Tibial artery (tissue), 4 donors: ENCODE measurements at places on chromosomes 1 and 21.

GRCh38 chr1:6073480-6074053, 27.9 kb downstream of the KCNAB2 start:
- no peak for DNase-seq

DNA sequence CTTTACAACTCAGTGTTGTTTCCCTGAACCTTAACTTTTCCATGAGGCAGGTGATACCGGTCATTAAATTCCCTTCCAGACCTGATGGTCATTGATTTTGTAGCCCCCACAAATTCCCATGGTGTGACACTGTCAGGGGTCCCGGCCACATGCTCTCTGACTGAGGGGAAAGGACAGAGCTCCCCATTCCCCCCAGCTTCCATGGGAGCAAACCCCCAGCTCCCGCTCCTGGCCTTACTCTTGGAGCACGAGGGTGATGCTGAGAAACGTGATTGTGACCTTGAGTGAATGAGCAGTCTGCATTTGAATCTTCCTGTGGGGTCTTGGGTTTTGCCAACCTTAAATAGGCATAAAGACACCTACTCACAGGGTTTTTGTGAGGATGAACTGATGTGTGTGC, 366.8 kb downstream of the RPS6KC1 start:
- DNase-seq, result no peak

DNA sequence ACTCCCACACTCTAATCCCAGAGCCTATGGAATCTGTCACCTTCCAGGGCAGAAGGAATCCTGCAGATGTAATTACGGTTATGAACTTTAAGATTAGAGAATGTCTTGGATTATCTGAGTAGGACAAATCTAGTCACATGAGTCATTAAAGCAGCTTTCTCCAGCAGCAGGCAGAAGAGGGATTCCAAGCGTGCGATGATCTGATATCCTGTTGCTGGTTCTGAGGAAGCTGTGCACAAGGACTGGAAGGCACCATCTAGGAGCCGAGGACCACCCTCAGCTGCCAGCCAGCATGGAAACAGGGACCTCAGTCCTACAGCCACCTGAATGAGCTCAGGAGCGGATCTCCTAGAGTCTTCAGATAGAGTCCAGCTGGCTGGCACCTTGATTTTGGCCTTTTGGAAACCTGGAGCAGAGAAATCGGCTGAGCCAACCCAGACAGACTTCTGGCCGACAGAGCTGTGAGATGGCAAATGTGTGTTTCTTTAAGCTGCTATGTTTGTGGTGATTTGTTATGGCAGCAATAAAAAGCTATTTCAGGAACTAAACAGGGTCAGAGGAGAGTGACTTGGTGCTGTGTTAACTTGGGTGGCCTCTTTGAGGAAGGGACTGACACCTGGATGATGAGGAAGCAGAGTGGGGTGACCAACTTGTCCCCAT, 34.5 kb downstream of the LRRN2 start:
- no peak for DNase-seq

- no peak for DNase-seq
Measured at GRCh38 chr1:109892561-109893368, 17.9 kb upstream of the CSF1 start.

DNA sequence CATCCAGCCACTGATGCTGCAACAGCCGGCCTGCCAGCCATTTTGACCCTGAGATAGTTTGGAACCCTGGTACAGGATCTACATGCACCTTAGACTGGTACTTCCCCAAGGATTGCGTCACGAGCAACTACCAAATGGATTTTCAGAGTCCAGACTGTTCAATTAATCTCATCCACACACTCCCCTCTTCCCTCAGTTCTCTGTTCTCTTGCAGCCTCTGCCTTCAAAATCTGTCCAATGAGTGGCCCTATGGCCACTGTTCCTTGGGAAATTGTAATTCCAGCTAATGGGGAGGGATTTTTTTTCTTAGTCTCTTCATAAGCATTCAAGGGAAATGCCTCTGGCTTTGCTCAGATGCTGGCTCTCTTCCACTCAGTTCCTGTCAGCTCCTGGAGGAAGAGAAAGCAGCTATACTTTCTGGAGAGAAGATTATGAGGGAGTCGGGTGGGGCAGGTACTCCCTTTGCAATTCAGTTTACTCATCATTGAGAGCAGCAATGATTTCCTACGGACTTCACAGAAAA, 19.8 kb upstream of the UAP1 start:
- DNase-seq, result peak; percentile 73

DNA sequence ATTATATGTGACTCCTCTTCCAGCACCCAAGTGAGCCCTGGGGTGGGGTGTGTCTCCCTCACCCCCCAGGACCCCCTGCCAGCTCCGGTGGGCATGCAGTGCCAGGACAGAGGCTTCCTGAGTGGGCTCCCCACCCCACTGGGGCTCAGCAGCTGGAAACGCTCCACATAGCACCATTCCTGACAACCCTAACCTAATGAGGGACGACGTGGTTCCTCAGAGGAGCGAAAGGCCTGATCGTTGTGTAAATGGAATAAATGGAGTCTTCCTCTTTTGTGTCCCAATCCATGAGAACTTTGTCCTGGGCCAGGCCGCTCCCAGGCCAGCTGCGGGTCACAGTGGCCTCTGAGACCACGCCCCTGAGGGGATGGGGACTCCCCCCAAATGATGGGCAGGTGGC, 1.8 kb upstream of the TSPEAR start:
- no peak for DNase-seq

- no peak for DNase-seq
Measured at GRCh38 chr21:39484711-39485276, 33.0 kb downstream of the SH3BGR start.

GRCh38 chr1:47752559-47752958, 244.6 kb downstream of the TRABD2B start:
- DNase-seq, result no peak

- DNase-seq, result no peak
Measured at GRCh38 chr1:96253246-96254035, 468.1 kb upstream of the PTBP2 start.

GRCh38 chr1:97551113-97551512, 369.7 kb downstream of the DPYD start:
- DNase-seq, result no peak

GRCh38 chr1:10456048-10456447, 6.2 kb downstream of the CORT start:
- no peak for DNase-seq

GRCh38 chr1:153150846-153151245, at the start of gene SPRR2G:
TSS of gene SPRR2G (minus strand) at chr1:153150890. CDS start at chr1:153150110, 780 bp downstream.
- DNase-seq, result no peak

GRCh38 chr21:32549886-32550285, 35.4 kb downstream of the TCP10L start:
- DNase-seq, result no peak

DNA sequence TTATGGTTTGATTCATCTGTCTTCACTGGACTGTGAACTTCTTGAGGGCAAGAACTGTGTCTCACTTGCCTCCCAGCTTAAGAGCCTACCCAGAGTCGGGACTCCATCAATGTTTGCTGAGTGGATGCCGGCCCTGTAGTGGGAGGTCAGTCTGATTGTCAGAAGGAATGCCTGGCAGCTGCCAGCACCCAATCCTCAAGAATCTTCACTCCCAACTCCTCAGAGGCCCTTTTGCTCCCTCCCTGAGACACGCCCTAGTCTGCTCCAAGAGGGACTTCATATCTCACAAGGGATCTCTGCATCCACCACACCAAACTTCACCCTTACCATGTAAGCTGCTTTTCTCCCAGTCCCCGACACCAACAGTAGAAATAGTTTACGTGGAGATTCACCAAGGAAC, 15.2 kb upstream of the KDM4A start:
- no peak for DNase-seq

GRCh38 chr21:45853703-45854342, 127.7 kb upstream of the COL6A1 start:
- DNase-seq, result no peak

DNA sequence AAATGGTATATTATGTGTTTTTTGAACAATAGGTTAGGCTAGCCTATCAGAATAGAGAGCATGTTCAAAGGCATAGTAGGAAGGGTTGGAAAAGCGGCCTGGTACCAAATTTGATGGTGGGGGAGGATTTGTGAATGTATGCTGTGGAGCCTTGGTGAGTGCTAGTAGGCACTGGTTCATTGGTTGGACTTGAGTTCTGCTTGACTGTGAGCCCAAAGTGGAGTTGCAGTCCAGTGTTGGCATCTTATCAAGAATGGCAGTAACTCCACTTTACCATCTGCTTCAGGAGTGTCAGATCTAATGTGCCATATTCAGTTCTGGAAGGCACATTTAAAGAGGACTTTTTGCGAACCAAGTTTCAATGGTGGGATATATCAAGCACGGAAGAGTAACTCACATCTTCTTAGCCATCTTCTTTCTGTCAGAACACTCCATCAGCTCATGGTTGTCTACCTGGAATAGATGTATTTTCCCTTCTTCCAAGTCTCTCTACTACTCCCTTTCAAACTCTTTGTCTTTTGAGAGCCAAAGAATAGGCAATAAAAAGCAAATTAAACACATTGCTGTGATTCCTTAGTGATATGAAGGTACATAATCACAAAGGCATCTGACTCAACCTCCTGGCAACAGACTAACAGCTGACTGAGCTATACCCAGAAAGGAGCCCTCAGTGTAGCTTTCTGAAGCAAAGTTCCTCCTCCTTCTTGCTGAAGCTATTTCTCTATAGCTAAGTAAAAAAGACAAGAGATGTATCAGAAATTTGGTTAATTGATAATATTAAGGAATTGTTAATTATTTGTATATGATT, 21.7 kb downstream of the LRRC8B start:
- no peak for DNase-seq

DNA sequence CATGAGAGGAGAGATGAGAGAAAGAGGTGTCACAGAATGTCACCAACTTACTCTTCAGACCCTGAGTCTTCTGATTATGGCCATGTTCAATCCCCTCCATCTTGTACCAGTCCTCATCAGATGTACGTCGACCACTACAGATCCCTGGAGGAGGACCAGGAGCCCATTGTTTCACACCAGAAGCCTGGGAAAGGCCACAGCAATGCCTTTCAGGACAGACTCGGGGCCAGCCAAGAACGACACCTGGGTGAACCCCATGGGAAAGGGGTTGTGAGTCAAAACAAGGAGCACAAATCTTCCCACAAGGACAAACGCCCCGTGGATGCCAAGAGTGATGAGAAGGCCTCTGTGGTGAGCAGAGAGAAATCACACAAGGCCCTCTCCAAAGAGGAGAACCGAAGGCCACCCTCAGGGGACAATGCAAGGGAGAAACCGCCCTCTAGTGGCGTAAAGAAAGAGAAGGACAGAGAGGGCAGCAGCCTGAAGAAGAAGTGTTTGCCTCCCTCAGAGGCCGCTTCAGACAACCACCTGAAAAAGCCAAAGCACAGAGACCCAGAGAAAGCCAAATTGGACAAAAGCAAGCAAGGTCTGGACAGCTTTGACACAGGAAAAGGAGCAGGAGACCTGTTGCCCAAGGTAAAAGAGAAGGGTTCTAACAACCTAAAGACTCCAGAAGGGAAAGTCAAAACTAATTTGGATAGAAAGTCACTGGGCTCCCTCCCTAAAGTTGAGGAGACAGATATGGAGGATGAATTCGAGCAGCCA, 8.0 kb downstream of the ELOA start:
- no peak for DNase-seq

- DNase-seq, result no peak
Measured at GRCh38 chr1:59596956-59597355, 217.8 kb upstream of the HOOK1 start.

DNA sequence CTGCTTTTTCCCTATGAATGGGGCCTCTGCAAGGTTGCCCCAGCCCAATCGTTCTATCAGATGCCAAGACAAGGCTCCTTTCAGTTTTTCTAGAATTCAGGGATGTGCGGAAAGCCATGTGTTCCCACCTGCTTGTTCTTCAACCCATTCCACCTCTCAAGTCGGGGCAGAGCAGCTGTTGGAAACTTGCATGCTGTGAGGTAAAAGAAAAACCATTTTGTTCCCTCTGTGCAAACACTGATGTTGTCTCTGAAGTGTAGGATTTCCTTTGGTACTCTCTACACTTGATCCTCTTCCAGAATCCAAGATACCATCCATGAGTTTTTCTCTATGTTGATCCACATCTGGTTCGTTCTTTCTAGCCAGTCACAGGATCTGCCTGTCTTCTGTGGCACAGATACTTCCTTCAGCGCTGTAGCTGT, 7.3 kb downstream of the IER5 start:
- DNase-seq, result peak; percentile 12

- DNase-seq, result no peak
Measured at GRCh38 chr1:67659229-67659628, 25.8 kb upstream of the GADD45A start.

- no peak for DNase-seq
Measured at GRCh38 chr1:6392809-6393399, 663 bp downstream of the ACOT7 start.

- DNase-seq, result no peak
Measured at GRCh38 chr1:10456661-10457060, 6.8 kb downstream of the CORT start.

DNA sequence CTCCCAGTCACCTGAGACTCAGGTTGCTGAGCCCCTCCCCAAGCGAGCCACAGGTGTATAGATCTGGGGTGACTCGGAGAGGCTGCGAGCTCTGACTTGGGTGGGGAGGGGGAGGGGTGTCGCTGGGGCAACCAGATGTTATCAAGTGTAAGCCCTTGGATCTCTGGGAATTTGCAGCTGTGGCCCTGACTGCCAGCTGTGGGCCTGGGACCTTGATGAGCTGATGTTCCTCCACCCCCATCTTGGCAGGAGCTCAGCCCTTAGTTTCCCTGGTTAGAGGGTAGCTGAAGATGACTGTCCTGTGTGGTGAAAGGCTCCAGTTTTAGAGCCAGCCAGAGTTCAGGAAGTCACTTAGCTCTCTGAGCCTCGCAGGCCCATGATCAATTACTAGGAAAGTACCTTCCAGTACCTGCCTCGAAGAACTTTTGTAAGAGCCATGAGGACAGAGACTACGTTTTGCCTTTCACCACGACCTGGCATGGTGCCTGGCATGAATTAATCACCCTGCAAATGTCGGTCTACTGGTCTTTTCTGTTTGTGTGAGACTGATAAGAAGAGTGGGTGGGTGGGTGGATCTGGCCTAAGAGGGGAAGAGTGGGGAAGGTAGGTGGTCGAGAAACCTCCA, 55.8 kb downstream of the YARS1 start:
- no peak for DNase-seq

DNA sequence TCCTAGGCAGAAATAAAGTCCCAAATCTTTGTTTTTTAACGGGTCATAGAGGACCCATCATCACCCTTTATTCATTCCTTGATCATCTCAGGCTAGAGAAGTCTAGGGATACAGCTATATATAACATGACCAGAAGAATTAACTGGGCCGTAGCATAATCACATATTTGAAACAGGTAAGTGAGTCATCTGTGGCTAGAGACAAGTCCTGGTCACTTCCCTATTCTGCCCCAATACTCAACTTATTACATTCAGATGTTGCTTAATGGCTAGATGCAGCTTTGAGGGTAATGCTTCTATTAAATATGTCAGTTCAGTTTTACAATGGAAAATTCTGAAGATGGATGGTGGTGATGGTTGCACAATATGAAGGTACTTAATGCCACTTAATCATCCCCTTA, 47.0 kb downstream of the EXO1 start:
- no peak for DNase-seq
